ENCODE measurements at places on chromosomes 7 and 10.

GRCh38 chr7:139059905-139060304 lies 24.1 kb upstream of the ZC3HAV1L start:
- no peak for DNase-seq

GRCh38 chr7:101238226-101239182 lies 902 bp upstream of the CLDN15 start:
- DNase-seq, result no peak

DNA sequence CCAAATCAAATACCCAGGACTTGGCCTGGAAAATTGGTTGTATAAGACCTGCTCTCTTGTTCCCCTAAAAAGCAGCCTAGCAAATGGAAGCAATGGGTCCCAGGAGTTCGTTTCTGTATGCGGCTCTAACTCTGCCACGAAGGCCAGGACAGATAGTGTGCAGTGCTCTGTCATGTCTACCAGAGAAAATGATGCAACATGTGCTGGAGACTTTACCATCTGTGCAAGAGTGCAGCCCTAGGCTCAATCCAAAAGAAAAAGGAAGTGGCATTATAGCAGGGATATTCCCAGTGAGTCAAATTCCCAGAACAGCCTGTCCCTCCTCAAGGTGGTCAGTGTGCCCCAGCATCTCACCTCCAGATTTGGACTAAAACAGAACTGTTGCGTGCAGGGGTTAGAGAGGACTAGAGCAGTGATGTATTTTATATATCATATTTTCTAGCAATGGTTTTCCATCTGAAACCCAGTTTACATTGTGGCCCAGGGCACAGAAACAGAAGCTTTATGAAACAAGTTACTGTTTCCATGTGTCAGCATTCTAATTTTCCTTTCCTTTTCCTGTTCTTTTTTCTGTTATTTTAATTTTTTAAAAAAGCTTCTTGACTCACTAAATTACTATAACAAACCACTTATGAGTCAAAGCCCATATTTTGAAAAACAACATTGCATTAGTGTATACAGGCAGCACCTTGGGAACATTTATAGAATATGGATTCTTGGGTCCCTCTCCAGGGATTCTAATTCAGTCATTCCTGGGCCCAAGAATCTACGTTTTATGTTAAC lies 311.2 kb downstream of the RNLS start:
- no peak for DNase-seq

- no peak for DNase-seq
Measured at GRCh38 chr7:633381-634018, 93.0 kb upstream of the DNAAF5 start.

DNA sequence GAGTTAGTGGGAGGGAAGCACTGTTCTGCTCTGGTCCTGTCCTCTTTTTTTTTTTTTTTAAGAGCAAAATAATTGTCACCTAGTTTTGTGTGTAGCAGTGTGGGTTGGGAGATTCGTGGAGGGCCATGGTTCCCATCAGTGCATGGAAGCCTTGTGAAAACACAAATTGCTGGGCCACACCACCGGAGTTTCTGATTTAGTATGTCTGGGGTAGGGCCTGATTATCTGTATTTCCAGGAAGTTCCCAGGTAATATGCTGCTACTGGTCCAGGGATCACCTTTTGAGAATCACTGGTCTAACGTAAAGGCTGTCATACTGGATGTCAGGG lies 191.3 kb downstream of the GATA3 start:
- no peak for DNase-seq

DNA sequence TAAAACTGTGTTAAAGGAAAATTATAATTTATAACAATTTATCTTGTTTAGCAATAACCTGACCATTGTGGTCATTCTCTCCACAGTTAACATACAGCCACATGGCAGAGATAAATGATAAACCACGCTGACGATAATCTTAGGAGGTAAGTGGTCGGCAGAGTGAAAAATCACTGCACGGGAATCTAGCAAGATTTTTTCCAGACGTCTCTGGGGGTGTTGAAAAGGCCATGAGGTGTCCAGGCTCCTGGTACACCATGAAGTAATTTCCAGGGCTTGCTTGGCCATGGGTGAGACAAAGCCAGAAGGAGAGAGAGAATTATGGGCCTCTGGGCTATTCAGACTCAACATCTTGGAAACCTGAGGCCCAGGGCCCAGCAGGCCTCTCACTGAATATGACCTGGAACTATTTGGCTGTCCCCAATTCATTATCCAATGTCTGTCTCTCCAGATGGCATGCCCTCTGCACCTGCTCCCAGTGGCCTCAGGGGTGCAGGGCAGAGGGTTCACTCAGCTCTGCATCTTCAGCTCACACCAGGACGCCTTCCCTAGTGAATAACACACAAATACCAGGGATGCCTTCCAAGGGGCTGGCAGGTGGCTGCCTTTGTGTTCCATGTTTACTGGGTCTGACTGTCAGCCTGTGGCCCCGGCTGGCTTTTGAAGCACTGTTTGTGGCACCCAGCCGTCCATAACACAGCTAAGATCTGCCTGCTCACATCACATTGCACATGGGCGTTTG lies 590.4 kb upstream of the PFKP start:
- no peak for DNase-seq

- no peak for DNase-seq
Measured at GRCh38 chr10:118107040-118107439, 60.3 kb upstream of the RAB11FIP2 start.

DNA sequence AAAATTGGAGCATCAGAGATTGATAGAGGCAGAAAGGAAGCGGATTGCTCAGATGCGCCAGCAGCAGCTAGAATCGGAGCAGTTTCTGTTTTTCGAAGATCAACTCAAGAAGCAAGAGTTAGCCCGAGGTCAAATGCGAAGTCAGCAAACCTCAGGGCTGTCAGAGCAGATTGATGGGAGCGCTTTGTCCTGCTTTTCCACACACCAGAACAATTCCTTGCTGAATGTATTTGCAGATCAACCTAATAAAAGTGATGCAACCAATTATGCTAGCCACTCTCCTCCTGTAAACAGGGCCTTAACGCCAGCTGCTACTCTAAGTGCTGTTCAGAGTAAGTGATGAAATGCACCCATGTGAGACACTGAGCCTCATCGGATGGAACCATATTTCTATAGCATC lies 33.1 kb downstream of the STAMBPL1 start:
- DNase-seq, result no peak

DNA sequence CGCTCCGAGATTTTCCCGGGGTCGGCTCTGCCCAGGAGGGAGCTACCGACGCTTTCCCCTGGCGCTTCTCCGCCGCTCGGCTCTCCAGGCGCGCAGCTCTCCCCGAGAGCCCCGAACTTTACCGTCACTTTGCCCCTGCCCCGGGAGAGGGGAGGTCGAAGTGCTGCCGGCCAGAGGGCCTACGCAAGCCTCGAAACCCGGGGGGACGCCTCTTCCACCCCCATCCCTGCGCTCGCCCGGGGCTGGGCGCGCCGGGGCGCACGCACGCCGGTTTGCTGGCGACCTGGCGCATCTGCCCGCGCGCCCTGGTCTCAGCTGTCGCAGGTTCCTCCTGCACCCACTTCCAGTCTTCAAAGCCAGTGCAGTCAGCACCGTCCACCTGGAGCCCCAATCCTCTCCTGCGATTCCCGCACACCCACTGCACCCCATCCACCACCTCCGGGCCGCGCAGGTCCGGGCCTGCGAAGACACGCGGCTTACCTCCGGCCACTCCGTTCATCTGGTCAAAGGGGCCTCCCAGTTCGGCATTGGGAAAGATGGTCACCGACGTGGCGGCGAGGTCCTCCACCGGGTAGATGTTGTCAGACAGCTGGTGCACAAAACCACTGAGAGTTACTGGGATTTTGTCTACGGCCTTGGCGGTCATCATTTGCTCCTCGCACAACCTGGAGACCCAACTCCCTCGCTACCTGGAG lies 638 bp downstream of the EGR2 start:
- DNase-seq, result no peak

GRCh38 chr10:69180525-69181204 lies 631 bp downstream of the SUPV3L1 start:
- DNase-seq, result no peak

- no peak for DNase-seq
Measured at GRCh38 chr10:107557916-107558315, 393.4 kb upstream of the SORCS1 start.

GRCh38 chr10:122168598-122169394 lies 102.3 kb upstream of the BTBD16 start:
- DNase-seq, result no peak

DNA sequence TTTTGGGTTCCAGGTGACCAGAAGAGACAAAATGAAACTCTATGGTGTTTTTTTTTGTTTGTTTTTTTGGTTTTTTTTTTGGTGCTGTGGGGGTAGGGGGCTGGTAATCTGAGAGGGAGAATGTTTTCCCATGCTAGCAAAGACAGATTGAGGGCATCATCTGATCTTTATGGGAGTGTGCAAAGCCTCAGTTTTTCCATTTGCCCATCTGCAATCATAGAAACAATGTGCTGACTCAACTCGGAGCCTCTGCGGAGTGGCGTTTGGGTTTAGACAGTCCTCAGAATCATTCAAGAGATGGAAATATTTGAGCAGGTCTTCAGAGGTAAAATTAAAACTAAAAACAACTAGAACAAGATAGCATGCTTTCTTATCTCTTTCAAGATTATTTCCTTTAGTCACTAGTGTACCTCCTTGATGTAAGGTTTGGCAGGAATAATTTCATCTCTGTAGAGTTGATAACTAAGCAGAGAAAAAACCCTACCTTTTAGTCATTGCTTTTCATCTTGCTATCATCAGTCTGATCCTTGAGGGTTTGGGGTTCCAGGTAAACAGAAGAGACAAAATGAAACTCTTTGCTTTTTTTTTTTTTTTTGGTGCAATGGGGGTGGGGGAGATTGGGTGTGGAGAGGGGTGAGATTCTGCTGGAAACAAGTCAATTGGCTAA lies 18.0 kb downstream of the CNNM2 start:
- no peak for DNase-seq

GRCh38 chr10:46228563-46229071 lies 58.2 kb upstream of the ANTXRL start:
- peak; percentile 22 for DNase-seq

DNA sequence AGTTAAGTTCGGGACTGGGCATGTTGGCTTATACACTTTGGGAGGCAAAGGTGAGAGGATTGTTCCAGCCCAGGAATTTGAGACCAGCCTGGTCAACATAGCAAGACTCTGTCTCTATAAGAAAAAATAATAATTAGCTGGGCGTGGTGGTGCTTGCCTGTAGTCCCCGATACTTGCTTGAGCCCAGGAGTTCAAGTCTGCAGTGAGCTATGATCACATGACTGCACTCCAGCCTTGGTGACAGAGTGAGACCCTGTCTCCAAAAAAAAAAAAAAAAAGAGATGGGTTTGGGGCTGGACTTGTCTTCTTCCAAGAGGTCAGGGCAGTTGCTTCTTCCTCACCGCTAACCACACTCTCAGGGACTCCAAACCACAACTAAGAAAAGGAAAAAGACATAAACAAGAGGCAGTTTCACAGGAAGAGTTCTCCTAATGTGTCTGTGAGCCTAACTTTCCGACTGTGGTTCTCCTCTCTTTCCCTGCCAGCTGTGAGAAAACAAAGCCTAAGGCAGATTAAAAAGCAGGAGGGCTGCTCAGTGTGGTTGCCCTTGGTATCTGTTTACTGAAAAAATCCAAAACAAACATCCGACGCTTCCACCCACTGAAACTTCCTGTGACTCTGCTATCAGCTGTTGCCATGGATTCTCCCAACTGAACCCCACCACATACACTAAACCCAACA lies 2.4 kb upstream of the SERPINE1 start:
- DNase-seq, result no peak

DNA sequence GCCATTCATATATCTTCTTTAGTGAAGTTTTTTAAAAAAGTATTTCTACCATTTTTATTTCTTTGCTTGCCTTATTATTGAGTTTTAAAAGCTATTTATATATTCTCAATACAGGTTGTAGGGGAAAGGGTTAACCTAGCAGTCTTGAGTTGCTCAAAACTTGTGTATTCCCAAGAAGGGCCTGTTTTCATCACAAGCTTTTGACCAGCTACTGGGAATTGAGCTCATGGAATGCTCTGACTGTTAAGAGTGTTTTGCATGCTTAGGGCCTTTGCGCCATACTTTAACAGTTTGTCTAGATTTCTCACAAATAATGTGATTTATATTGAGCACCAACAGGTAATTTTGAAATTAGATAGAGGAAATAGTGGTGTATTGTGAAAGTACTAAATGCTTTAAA lies 72.0 kb upstream of the CALCR start:
- DNase-seq, result no peak

DNA sequence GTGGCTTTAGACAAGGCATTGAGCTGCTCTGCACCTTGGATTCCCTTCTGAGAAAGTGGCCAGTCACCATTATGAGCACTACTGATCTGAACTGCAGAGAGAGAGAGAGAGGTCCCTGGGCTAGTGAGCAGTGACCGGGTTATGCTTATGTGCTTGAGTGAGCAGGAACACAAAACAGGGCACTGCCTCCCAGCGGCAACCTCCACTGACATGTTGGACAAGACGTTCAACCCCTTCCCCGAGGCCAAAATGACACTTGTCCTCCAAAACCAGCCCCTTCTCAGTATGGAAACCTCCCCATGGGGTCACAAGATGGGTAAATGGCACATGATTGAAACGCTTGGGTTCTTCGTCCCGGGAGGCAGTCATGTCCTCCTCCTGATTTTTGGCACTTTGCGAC lies 339.4 kb upstream of the ZMIZ1 start:
- DNase-seq, result no peak

DNA sequence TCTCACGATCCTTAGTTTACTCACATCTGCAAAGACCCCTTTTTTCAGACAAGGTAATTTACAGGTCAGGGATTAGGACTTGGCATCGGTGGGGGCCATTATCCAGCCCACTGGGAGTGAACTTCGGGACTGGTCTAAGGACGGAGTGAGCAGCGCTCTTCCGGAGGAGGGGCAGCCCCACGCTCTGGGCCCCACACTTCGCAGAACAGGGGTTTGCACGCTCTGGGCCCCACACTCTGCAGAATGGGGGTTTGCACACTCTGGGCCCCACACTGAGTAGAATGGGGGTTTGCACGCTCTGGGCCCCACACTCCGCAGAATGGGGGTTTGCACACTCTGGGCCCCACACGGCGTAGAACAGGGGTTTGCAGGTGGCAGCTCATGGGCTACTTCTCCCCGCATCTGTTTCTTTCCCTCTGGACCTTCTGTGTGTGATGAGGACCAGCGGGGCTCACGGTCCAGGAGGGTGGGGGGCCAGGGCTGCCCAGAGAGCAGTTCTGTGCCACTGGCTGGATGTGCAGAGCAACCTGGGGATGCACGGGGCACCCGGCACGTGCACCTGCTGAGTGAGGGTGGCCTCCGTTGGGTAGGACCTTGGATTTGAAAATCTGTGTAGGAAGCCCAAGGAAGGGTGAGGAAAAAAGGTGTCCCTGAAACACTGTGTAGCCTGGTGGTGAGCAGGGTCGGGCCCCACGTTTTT lies 134.8 kb downstream of the WDR37 start:
- no peak for DNase-seq

DNA sequence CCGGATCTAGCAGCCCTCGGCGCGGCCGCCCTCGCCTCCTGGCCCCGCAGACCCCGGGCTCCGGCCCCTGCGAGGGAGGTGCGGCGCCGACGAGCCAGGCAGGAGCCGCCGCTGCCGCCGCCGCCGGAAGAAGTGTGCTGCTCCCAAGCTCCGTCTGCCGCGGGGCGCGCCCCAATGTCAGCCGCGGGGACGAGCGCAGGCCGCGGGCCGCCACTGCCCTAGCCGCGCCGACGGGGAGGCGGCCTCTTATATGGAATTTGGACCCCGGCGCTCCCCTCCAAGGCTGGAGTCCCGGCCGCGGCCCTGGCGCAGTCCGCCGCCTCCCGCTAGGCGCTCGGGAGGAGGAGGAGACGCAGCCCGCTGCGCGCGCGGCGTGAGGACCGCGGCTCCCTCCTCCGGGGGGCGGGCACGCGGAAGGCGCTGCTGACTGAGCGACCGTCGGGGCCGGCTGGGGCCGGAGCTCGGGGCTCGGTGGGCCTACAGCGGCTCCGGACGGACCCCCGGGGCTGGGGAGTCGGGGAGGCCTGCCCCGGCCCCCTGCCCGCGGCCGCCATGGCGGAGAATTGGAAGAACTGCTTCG lies at the start of gene TRIM8:
TSS of gene TRIM8 (plus strand) at position 414 of the 580 bp plus-strand sequence. CDS start at position 553, 139 bp downstream.
- DNase-seq, result peak; percentile 64

Data from caudate nucleus (tissue), 63 donors.